ENCODE measurements at places on chromosomes 7 and 10. TPM values are rescaled to one million over a fixed set of nuclear protein-coding genes. Genes with fewer than 3 reads are reported as not detected.

The ASB4 gene
- not detected for total RNA-seq

The ARMS2 gene
- not detected for total RNA-seq

DNA sequence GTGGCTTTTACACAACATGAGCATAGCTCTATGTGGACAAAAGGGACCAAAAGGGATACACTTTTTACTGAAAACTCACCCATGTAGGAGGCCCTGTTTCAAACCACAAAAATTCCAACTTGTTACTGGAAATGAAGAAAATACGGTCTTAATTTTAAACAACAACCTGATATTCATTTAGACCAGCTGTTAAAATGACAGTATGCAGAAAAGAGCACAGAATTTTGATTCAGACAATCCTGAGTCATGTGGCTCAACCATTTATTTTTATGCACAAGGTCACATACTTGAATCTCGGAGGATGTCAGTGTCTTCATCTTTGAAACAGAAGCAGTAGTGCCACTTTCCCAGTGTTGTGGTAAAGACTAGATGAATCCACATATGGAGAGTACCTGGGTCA is 426.5 kb upstream of the NFE2L3 start:
- H3K36me3 ChIP-seq: no peaks in the 10 kb centered on the region
- no peak overlapping the region for H3K4me3 ChIP-seq
- no peak for DNase-seq

- H3K4me3 ChIP-seq: no peak overlapping the region
- H3K36me3 ChIP-seq: no peaks in the 10 kb centered on the region
- DNase-seq: no peak
- no peak overlapping the region for H3K27ac ChIP-seq
Measured at GRCh38 chr7:155172141-155172540, 102.0 kb downstream of the HTR5A start.

GRCh38 chr10:37289833-37290464 is 164.6 kb downstream of the ANKRD30A start:
- H3K27ac ChIP-seq: no peak overlapping the region
- no peaks in the 10 kb centered on the region for H3K36me3 ChIP-seq
- H3K27me3 ChIP-seq: no peaks in the 10 kb centered on the region
- no peak for DNase-seq
